ENCODE measurements at places on chromosomes 3 and 15. TPM values are rescaled to one million over a fixed set of nuclear protein-coding genes. Genes with fewer than 3 reads are reported as not detected.

Gene ARRDC4
- total RNA-seq: 2.0 TPM

- H3K27ac ChIP-seq: peak overlapping the region; percentile 99
- peaks cover 5% of the 10 kb centered on the region for H3K36me3 ChIP-seq
- H3K4me3 ChIP-seq: peak overlapping the region; percentile 96
- H3K4me1 ChIP-seq: peaks cover 41% of the 10 kb centered on the region
- DNase-seq: peak; percentile 75
Observed at GRCh38 chr15:44712346-44713005, 1.2 kb downstream of the B2M start.

GRCh38 chr15:41842229-41842628 is 3.6 kb downstream of the PLA2G4B start:
- H3K27ac ChIP-seq: no peak overlapping the region
- no peaks in the 10 kb centered on the region for H3K27me3 ChIP-seq
- no peaks in the 10 kb centered on the region for H3K4me1 ChIP-seq
- peaks cover 34% of the 10 kb centered on the region for H3K36me3 ChIP-seq

GRCh38 chr15:25905140-25905539 is 42.0 kb upstream of the ATP10A start:
- DNase-seq: no peak
- no peak overlapping the region for H3K27ac ChIP-seq
- H3K36me3 ChIP-seq: no peaks in the 10 kb centered on the region

DNA sequence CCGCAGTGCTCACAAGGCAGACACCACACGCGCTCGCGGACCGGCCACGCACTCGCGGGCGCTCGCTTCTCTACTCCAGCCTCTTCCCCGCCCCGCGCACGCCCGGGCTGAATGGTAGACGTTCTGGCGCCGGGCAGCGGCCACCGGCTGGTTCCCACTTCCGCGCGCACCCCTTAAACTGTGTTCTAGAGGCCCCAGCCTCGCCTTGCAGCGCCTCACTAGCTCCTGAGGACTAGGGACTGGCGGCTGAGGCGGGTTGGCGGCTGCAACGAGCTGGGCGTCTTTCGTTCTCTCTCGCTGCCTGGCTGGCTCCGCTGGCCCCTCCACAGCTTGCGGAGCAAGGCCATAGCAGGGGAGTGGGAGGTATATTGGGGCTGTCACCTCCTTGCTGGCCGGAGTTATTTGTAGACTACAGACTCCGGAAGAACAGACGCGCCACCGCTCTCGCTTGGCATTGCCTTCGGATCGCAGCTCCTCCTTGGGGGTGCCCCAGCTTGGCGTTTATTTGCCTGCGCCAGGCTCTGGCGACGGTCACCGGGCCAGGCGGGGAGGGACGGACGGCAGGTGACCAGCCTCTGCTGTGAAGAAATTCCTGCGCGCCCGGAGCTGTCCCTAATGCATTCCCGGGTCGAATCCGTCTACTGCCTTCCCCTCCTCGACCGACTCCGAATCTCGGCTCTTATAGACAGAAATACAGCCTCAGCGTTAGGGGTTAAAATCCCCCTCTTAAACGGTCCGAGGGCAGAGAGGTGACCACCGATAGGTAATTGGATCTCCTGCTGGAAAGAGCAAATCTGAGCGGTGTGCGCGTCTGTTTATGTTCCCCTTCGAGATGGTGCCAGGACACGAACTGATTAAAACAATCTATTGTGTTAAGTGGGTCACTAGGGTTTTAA is 1.3 kb downstream of the GREM1 start:
- H3K36me3 ChIP-seq: no peaks in the 10 kb centered on the region
- H3K27ac ChIP-seq: no peak overlapping the region
- H3K4me3 ChIP-seq: no peak overlapping the region
- no peak for DNase-seq
- peaks cover 32% of the 10 kb centered on the region for H3K27me3 ChIP-seq

DNA sequence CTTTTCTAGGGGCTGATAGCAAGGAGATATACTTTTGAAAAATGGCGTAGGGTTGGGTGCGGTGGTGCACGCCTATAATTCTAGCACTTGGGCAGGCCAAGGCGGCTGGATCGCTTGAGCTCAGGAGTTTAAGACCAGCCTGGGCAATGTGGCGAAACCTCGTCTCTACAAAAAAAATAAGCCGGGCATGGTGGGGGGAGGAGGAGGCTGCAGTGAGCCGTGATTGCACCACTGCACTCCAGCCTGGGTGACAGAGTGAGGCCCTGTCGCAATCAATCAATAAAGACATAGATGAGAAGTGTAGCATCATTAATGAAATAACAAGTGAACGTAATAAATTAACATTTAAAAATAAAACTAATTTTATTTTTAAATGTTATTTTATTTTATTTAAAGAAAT is 134.6 kb downstream of the SLCO3A1 start:
- H3K4me3 ChIP-seq: no peak overlapping the region
- no peaks in the 10 kb centered on the region for H3K4me1 ChIP-seq
- H3K27ac ChIP-seq: no peak overlapping the region
- H3K27me3 ChIP-seq: no peaks in the 10 kb centered on the region
- DNase-seq: no peak

- no peak overlapping the region for H3K27ac ChIP-seq
- DNase-seq: no peak
- H3K36me3 ChIP-seq: no peaks in the 10 kb centered on the region
- H3K4me1 ChIP-seq: no peaks in the 10 kb centered on the region
- H3K27me3 ChIP-seq: no peaks in the 10 kb centered on the region
Observed at GRCh38 chr3:2896308-2896939, 213.8 kb downstream of the IL5RA start.
